ENCODE measurements at places on chromosomes 2 and 18. TPM values are rescaled to one million over a fixed set of nuclear protein-coding genes. Genes with fewer than 3 reads are reported as not detected.

DNA sequence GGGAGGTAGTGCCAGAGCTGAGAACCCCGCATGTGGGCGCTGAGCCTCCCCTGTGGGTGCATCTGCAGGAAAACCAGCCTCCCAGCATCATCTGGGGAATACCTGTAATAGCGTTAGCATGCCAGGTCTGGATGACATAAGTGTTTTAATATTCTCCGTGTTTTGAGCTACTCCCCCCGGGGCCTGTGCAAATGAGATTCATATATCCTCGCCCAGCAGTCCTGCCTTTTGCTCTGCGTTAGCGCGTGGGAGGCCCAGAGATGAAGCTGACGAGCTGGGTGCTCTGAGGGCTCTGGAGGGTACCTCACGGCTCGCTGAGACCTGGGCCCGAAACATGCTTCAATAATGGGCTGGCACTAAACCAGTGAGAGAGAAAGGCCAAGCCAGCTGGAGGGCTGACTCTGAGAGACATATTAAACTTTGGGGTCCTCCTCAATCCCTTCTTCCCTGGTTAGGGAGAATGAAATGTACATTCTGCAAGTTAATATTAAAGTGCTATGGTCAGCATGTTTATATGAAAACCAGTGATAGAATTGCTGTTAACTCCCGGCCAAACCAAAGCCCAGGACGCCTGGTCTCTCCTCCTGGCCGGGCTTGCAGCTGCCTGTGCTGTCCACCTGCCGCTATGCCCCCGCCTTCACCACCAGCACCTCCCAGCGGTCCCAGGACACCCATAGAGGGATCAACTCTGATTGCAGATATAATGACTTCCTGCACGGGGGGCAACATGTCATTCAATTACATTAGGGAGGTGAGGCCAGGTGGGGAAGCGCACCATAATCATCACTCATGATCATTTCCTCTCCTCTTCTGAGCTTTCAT lies 77.0 kb downstream of the EDAR start:
- no peak for DNase-seq

Gene XRCC5
- total RNA-seq, result 643 TPM

DNA sequence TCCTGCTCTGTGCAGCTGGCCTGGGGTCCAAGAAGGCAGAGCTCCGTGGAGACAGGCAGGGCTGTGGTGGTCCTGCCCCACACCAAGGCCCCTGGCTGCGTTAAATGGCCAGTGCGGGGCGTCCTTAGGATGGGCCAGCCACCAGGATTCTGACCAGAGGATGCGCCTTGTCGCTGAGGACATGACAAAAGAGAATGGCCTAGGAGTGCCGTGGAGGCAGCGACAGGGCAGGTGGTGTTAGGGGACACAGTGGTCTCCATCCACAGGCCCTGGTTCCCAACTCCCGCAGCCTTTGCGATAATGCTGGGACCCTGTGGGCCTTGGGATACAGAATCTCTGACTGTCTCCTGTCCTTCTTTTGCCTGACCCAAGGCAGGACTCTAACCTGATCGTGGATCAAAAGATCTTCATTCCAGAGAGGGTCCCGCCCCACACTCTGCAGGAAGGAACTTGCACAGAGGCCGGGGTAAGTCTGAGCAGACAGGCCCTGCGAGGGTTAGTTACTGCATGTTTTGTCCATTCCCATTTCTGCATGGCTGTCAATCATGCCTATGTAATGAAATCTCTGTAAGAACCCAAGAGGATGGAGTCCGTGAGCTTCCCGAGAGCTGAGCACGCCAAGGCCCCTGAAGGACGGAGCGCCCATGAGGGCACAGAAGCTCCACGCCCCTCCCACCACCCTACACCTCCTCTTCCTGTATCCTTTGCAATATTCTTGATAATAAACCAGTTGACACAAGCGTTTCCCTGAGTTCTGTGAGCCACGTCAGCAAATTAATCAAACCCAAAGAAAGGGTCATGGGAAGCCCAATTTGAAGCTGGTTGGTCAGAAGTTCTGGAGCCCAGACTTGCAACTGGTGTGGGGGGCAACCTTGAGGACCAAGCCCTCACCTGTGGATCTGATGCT lies 251.5 kb upstream of the SALL3 start:
- DNase-seq, result no peak

Gene RFX8
- not detected for total RNA-seq

DNA sequence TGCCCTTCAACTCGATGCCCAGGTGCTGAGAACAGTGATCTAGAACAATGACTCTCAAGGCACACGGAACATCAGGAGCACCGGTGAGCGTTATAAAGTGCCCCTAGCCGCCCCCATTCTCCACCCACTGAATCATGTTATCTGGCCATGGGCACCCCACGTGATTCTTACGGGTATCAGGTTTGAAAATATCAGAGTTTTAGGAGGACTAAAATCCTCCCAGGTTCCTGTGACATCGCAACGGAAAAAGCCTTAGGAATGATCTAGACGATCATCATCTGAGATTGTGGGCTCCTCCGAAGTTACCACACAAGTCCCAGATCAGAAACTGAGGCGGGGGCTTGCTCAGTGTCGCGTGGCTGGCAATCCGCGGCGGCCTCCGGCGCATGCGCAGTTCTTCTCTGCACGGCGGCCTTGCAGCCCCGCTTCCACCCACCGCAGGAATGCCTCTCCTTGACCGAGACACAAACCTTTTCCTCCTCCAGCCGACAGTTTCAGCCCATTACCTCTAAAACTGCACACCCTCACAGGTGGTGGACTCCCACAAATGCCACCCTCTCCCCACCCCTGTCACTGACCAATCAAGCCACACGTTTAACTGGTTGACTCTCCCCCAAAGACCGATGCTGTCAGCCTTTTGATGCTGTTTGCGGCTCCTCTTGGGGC lies 5.8 kb upstream of the MRPL33 start:
- peak; percentile 44 for DNase-seq

- no peak for DNase-seq
Observed at GRCh38 chr2:235287375-235287733, 206.5 kb upstream of the AGAP1 start.

- no peak for DNase-seq
Observed at GRCh38 chr2:88054782-88055370, 707 bp downstream of the KRCC1 start.

Gene ERFE
- total RNA-seq, result not detected

Gene GATA6
- 0.11 TPM for total RNA-seq

DNA sequence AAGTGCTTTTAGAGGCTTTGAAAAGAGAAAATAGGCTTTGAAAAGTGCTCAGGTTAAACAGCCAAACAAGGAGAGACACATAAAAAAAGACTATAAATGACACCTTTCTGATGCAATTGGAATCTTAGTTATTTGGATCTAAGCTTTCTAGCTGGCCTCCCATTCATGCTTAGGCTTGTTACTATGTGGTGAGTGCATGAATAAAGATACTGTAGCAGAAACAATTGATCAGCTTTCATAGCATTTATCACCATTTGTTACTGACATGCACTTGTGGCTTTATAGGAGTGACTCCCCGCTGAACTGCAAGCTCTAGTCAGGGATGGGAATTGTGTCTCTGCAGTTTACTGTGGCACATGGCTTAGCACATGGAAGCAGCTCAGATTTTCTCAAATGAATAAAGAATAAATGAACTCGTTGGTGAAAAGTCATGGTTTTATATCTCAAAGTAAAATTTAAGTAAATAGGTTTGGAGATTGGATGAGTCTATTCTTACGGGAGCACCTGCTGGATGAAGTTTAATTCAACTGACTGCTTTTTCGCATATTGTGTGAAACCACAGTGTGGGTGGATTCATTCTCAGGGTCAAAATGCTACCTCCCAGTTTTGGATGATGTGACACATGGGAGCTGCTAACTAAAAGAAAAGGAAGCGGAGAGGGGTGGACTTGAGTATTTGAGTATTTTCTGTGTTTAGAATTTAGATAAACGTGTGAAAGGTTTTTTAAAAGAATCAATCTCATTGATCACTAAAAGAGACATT lies 91.1 kb upstream of the NOL4 start:
- no peak for DNase-seq

GRCh38 chr18:10077986-10078385 lies 164.2 kb downstream of the VAPA start:
- no peak for DNase-seq

GRCh38 chr2:118031566-118031965 lies 17.7 kb upstream of the CCDC93 start:
- no peak for DNase-seq

Gene GPBAR1
- total RNA-seq, result 0.51 TPM
